Thoracic aorta (tissue), 2 donors: ENCODE measurements at places on chromosomes 13 and 19.

- DNase-seq: no peak
These were observed 535.9 kb upstream of the ATXN8OS start for GRCh38 chr13:69571606-69572323.

GRCh38 chr19:43634872-43635560, 4.6 kb downstream of the CADM4 start:
- no peak for DNase-seq

- DNase-seq: no peak
These were observed 58.3 kb upstream of the ZNF507 start for GRCh38 chr19:32287086-32287485.

DNA sequence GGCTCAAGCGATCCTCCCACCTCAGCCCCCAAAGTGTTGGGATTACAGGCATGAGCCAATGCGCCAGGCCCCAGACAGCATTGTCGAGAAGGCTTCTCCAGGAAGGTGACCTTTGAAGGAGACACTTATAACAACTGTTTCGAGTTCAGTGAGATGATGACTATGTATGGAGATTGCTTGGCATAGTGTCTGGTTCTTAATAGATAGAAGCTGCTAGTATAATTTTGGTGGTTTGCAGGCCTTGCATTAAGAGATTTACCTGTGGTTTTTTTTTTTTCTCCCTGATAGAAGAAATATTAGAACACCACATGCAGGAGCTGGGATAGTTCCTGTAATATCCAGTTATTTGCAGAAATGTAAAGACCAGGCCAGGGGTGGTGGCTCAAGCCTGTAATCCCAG, 3.7 kb downstream of the MARCHF2 start:
- no peak for DNase-seq

DNA sequence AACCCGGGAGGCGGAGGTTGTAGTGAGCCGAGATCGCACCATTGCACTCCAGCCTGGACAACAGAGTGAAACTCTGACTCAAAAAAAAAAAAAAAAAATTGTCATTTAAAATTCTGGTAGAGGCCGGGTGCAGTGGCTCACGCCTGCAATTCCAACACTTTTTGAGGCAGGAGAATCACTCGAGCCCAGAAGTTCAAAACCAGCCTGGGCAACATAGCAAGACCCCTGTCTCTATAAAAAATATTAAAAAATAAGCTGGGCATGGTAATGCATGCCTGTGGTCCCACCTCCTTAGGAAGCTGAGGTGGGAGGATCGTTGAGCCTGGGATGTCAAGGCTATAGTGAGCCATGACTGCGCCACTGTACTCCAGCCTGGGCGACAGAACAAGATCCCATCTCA, 6.2 kb downstream of the NUCB1 start:
- no peak for DNase-seq

DNA sequence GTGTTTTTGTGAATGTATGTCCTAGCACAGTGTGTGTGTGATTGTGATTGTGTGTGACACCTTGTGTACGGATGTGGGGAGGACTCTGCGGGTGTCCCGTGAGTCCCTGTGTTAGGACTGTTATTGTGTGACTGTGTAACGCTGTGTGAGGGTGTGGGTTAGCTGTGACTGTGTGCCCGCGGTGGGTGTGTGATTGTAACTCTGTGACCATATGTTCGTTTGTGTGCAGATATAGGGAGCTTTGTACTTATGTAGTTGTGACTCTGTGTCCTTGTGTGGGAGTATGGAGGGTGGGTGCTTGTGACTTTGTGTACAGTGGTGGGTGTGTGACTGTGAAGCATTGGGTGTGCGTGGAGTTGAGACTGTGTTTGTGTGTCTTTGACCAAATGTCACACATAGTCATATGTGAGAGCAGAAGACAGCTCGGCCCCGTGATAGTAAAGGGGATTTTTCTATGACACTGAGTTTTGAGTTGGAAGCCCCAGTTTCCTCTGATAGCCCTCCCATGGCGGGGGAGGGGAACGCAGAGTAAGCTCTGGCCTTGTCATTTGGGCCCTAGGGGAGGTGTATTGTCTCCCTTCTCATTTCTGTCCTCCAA, 949 bp upstream of the ZNF260 start:
- DNase-seq: no peak

DNA sequence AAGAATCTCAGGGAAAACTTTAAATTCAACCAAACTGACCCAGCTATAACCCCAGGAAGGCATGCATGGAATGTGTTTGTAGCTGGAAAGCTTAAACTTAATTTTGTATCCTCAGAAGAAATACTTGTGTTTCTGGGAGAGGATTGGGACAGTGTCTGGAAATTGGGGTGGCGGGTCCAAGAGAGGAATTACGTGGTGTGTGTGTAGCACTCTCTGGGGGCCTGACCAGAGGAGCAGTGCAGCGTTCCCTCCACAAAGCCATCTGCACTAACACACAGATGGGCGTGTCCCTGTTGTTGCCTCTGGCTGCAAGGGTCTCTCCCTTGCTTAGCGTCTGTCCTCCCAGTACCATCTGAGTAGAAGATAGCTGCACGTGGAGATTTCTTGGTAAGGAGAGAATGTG, 6.4 kb downstream of the GARRE1 start:
- DNase-seq: no peak

GRCh38 chr13:110307767-110308655, 927 bp downstream of the COL4A2 start:
- DNase-seq: no peak
